Stimulated activated CD4-positive, alpha-beta T cell treated with anti-CD3 and anti-CD28 coated beads, Interleukin-2, amount 100 ng/mL, for 24 hours (primary cell): ENCODE measurements at places on chromosomes 3 and 15.

GRCh38 chr15:67744331-67745072 is 80.8 kb upstream of the SKOR1 start:
- DNase-seq: no peak

DNA sequence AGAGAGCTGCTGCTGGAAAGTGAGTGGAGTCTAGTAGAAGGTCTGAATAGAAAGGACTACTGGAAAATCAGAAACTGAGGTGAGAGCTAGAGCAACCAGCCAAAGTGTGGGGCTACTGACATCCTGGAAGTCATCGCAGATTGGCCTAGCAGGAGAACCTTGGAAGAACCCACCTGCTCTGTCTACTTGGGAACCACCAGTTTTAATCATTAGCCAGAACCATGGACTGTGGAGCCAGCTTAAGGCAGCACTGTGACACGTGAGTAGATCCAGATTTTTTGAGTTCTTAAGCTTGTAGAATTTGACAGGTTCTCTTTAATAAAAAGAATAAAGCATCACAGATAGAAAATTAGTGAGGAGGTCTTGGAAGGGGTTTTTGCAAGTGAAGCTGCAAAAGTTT is 179.1 kb upstream of the PEX5L start:
- no peak for DNase-seq

GRCh38 chr3:145170121-145170520 is 990.9 kb downstream of the PLOD2 start:
- DNase-seq: no peak

GRCh38 chr3:176789281-176789705 is 408.0 kb downstream of the TBL1XR1 start:
- no peak for DNase-seq

DNA sequence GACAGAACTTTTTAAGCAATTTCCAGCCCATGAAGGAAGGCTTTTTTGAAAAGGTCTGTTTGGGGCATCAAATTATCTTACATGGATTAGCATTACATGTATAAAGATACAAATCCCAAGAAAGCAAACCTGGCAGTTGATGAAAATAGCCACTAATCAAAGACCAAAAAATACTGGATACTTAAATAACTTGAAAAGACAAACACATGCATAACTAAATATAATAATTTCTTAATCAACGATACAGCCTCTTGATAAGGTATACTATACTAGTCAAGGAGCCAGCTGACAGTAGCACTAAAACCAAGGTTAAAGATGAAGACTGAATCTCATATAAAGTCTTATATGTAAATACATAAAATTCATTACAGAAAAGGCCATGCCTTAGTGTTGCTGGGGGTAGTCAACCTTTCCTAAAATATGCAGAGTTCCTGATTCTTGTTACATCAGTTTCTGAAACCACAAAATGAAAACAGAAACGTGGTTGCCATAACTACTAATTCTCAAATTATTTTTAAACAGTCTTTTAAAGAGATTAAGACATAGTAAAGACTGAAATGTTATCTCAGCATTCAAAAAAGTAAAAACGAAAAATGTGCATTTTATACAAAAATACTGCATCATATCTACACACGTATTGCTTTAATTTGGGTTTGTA is 2.0 kb downstream of the ANKRD28 start:
- DNase-seq: no peak

DNA sequence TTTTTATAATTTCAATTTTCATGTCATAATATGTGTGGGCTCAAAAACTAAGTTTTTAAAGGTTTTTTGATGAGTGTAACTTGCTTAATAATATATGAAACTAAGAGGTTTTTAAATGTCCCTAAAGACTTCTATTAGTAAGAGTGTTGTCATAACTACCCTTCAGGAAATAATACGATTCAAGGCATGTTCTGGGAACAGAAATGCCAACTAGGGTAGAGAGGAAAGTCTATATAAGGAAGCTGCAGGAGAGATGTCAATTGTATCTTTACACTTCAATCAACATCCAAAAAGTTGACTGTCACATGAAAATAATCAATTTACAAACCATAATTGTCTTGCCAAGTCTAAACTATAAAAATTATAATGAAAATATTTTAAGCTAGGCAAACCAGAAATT is 76.3 kb downstream of the SMARCC1 start:
- DNase-seq: no peak

GRCh38 chr3:40333416-40333815 is 23.9 kb downstream of the EIF1B start:
- no peak for DNase-seq

DNA sequence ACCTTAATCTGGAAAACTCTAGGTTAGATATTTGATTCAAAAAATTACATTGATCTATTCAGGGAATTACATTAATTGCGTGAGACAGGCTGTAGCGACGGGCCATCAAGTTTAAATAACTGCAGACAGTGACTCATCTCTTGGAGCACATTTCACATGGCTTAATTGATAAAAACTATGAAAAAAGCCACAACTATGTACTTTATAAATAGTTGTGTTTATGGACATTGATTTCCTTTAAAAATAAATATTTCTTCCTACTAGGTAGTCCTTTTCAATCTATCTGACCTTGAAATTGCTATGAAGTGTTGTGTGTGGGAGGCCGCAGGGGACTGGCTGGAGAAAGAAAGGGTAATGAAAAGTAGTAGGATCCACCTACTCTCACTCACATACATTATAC is 157.8 kb downstream of the IL1RAP start:
- DNase-seq: no peak

- DNase-seq: no peak
These were observed 2.2 kb downstream of the LTF start for GRCh38 chr3:46462511-46462910.
